ENCODE measurements at places on chromosomes 1 and 21. TPM values are rescaled to one million over a fixed set of nuclear protein-coding genes. Genes with fewer than 3 reads are reported as not detected.
A peak's percentile ranks its signal among the peaks of the same experiment; 100 is the strongest.

DNA sequence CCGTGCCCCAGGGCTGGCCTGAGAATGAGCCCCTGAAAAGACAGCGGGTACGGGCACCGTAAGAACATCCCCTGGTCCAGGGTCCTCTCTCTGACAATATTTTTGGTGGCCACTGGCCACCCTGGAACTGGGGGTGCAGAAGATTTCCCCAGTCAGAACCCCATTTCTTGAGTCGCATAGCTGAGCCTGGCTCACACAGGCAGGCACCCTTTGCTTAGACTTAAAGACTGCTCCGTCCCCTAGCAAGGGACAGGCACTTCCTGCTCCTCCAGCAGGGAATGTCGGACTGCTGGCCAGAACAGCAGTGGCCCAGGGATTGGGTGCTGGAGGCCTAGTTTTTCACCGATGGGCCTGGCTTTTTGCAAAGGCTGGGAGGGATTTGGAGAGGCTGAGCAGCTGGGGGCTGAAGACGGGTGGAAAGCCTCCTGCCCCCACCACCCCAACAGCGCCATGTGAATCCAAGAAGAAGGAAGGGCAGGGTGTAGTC, 4.3 kb downstream of the OLIG2 start:
- no peak for DNase-seq

DNA sequence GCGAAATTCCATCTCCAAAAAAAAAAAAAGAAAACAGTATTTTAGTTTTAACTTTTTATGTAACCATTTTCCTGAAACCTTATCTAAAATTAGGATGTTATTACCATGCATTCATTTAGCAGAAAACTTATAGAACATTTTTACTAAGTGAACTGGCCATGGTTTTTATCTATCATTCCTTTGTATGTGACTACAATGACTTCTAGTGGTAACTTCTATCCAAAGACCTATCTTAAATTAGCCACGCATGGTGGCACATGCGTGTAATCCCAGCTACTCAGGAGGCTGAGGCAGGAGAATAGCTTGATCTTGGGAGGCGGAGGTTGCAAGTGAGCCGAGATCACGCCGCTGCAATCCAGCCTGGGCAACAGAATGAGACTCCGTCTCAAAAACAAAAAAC, 11.4 kb downstream of the GGPS1 start:
- DNase-seq = no peak

DNA sequence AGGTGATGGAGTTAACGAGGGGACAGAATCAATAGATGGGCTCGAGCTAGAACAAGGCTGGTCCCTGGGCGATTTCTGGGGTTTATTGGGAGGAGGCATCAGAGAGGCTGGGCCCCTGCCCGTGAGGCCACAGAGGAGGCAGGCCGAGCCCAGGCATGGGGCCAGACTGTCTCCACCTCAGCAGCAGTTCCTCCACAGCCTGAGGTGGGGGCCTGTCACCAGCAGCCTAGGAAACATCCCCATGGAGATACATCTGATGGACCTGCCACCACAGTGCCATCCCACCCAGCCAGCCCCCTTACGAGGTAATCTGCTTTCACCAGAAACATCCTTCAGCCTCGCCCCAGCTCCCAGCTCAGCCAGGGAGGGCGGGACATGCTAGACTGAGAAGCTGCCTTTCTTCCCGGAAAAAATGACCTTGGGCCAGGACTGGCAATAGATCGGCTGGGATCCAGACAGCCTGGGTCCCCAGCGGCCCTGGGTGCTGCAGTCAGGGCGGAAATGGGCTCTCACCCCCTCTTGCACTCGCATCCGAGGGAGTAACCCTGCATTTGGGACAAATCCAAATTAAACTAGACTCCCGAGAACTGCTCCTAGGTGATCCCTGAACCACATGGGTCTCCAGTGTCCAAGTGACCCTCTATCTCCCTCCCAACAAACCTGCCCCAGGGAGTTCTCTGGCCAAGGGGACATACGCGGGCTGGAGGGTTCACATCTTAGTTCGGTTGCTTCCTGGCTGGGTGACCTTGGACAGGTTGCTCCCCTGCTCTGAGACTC, 10.0 kb upstream of the EPHA8 start:
- no peak for DNase-seq

DNA sequence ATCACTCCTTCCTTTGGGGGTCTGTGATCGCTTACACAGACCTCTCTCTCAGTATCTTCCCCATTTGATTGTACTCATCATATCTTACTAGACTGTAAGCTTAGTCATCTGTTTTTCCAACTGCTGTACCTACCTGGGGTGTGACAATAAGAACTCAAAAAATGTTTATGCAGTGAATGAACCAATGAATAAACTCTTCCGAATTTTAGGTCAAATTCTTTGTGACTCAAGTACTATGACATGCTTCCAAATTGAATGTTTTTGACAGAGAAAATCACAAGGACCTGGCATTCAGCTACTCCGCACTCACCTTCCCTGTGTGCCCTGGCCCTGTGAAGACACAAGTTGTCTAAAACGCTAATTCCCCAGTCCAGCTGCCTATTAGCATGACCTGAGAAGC, 42.1 kb downstream of the TMCO4 start:
- DNase-seq = no peak

- DNase-seq = no peak
These were observed 60.5 kb downstream of the ATP1A1 start for GRCh38 chr1:116433275-116434257.

- no peak for DNase-seq
These were observed 93.3 kb downstream of the SDCCAG8 start for GRCh38 chr1:243349128-243349527.

PTPN22 gene
- total RNA-seq = 3.4 TPM

GRCh38 chr1:91018006-91018405, 3.8 kb downstream of the ZNF644 start:
- no peak for DNase-seq

DNA sequence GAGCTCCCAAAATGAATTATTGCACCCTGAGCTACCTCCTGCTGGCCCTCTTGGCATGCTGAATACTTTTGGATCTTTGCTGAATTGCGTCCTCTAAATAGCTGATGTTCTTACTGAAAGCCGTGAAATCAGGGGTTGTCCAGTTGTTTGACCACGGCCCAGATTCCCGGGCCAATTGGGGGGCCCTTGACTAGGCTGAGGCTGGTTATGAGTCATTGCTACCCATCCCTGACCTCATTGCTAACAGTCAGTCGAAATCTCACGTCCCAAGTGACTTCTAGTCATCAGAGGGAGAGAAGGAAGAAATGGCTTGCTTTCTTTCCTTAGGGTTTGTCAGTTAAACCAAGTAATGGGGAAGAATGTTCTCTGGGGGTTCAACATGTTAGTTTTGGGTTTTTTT, 37.4 kb downstream of the SMYD2 start:
- DNase-seq = no peak

- DNase-seq = no peak
These were observed 144.3 kb upstream of the KCNE2 start for GRCh38 chr21:34219334-34220060.

DNA sequence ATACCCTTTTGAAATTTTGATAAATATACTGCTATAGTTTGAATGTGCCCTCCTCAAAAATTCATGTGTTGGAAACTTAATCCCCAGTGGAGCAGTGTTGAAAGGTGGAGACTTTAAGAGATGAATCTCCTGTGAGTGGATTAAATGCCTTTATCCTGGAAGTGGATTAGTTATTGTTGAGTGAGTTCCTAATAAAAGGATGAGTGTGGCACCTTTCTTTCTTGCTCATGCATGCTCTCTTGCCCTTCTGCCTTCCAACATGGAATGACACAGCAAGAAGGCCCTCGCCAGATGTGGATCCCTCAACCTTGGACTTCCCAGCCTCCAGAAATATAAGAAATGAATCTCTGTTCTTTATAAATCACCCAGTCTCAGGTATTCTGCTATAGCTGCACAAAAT, 51.8 kb downstream of the CD160 start:
- no peak for DNase-seq

DNA sequence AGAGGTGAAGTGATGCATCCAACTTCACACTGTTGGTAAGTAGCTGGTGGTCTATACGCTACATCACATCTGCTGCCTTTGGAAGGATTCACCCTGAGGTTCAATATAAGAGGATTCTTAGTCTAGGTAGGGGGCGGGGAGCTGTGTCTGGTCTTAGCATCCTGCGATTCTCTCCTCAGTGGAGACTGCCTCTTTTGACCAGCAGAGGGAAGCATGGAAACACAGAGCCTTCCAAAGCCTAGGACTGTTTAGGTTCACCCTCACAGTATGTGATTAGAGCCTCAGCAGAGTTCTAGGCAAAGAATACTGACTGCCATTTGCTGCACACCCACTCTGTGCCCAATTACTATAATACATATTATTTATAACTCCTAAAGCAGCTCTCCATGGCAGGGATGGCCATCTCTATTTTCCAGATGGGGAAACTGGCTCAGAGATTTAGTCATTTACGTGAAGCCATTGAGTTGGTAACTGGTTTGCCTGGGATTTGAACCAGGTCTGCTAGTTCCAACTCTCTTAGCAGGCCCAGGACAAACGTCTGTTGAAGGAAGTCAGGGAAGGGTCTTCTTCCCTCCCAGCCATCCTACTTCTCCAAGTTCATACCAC, 28.9 kb upstream of the EFCAB14 start:
- DNase-seq = no peak

- DNase-seq = no peak
These were observed 16.0 kb downstream of the ATP1A1 start for GRCh38 chr1:116389013-116389412.

DNA sequence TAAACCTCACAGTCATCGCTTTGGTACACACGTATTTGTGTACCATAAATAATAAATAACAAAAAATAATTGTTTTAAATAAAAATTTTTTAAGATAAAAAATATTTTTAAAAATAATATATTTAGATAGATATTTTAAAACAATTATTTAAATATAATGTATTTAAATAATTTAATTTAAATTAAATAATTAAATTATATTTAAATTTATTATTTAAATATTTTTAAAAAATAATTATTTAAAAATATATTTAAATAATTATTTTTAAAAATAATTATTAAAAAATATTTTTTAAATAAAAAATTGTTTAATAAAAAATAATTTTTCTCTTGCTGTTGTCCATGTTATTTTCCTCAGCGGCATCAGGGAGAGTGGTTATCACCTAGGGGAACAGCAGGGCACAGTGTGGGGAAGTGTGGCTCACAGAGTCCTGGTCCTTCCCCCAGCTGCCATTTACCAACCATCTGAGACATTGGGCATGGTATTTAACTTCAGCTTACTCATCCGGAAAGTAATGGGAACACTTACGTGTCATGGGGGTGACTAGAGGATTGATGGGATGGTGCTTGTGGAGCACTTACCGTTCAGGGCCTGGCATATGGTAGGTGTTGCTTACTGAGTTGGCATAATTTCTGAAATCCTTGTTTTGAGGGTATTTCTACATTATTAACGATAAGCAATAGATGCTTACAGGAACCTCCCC, 92.9 kb upstream of the TSPAN2 start:
- no peak for DNase-seq

DNA sequence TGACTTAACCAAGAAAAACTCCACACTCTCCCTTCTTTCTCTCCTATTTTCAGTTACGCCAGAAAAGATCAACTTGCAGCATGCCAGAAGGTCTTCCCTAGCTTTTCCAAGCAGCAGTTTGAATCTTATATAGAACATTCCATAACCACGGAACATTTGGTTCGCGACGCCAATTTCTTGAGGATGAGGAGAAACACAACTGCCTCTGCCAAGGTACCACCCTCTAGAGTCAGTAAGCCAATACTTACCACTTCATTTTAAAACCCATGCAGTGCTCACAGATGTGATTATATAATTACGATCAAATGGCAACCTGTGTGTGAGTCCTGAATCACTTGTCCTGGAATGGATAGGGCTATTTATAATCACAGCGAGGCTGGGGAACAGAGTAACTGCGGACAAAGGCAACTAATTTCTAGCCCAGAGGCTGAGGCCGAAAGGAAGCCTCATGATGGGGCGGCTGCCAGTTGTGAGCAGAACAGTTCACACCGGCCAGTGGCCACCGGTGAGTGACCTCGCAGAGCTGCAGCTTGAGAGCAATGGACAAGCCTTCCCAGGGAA, 43.2 kb upstream of the BACE2 start:
- no peak for DNase-seq

- DNase-seq = peak; percentile 74
These were observed 56.5 kb upstream of the CTPS1 start for GRCh38 chr1:40922969-40923368.

- no peak for DNase-seq
These were observed 187.4 kb upstream of the KCNK2 start for GRCh38 chr1:214895011-214895600.

SPAG17 gene
- total RNA-seq = 1.3 TPM

AUNIP gene
- total RNA-seq = 0.88 TPM

GRCh38 chr1:9039761-9040658, 13.8 kb upstream of the SLC2A7 start:
- no peak for DNase-seq

Measured in breast epithelium (tissue), 4 donors.